ENCODE measurements at places on chromosomes 13 and 19. TPM values are rescaled to one million over a fixed set of nuclear protein-coding genes. Genes with fewer than 3 reads are reported as not detected.

Gene C19orf67
- total RNA-seq: 0.55 TPM

Gene PRR20D
- total RNA-seq: not detected

Gene OVOL3
- not detected for total RNA-seq

Gene ZNF85
- total RNA-seq: 9.5 TPM

Gene ADGRE3
- not detected for total RNA-seq

Gene CBY2
- total RNA-seq: not detected

Gene B3GNT3
- total RNA-seq: not detected

Gene MUC16
- not detected for total RNA-seq

Gene CGB1
- not detected for total RNA-seq
